ENCODE measurements at places on chromosomes 5 and 9.

DNA sequence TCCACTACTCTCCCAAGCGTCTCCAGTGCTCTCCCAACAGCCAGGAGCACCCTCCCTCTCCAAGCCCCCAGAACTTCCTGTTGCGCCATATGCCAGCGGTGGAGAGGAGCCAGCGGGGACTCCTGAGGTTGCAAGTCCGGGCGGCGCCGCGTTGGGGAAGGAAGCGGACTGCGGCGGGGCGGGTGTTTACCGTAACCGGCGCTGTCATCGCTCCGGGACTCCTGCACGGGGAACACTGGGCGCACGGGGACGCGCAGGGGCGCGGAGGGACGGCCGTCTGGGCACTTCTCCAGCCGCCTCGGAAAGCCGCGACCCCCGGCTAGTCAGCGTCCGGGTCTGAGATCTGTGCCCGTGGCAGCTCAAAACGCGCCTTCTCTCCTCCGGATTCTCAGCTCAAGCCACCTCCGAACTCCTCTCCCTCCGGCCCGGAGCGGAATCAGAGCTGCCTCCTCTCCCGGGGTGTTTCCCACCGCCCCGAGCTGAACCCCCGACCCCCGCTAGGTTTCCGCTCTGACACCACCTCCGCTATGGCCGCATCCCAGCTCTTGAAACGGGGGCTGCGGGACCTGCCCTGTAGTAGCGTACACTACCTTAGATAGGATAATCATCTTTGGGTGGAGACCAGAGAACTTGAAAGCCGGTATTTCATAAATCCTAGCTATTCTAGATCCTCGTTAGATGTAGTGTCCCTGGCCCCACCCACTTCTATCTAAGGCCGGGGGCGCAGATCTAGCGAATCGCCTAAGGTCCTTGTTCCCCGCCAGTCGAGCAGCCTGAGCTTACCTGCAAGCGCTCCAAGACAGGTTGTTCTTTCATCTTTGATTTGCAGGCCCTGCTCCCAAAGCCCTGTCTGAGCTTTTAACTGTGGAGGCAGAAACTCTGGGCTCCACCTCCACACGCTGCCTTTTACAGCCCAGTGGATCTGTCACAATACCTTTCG, at the start of gene TRPM6:
TSS of gene TRPM6 (minus strand) at position 881 of the 940 bp plus-strand sequence. CDS start at position 816, 65 bp downstream.
- DNase-seq = peak; percentile 1

GRCh38 chr5:119515192-119515591, 62.9 kb downstream of the HSD17B4 start:
- DNase-seq = no peak

GRCh38 chr9:1434052-1434767, 384.1 kb downstream of the DMRT2 start:
- no peak for DNase-seq

- DNase-seq = peak; percentile 18
Observed at GRCh38 chr5:7754997-7755596, 95.8 kb downstream of the CFAP90 start.

DNA sequence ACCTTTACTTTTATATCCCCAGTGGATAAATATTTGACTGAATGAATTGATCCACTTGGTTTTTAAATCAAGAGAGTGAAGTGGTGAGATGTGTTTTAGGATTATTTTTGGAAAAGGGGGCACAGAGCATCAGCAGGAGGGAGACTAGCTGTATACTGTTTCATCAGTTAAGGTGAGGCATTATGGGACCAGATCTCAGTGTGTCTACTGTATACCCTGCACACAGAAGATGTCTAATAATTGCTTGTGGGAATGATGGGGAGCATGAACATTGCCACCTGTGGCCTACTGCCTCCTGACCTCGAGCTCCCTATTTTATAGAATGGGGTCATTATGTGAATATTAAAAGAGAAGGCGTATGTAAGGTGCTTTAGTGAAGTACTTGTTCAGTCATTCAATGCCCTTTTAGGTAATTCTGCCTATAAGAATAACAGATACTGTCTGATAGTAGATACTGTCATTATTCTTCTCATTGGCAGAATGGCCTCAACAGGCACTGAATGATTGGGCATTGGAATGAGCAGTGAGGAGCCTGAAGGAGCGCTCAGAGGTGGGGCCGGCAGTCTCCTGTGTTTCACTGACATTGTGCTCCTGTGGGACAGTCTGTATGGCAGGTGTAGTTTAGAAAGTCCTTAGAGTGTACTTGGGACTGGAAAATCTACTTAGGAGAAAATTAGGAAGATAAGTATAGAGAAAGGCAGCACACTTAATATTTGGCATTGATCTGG, 47.4 kb upstream of the FAM120AOS start:
- no peak for DNase-seq

GRCh38 chr5:96967400-96967799, 31.5 kb downstream of the LNPEP start:
- DNase-seq = no peak

GRCh38 chr5:69454460-69455249, 37.9 kb upstream of the OCLN start:
- DNase-seq = no peak

DNA sequence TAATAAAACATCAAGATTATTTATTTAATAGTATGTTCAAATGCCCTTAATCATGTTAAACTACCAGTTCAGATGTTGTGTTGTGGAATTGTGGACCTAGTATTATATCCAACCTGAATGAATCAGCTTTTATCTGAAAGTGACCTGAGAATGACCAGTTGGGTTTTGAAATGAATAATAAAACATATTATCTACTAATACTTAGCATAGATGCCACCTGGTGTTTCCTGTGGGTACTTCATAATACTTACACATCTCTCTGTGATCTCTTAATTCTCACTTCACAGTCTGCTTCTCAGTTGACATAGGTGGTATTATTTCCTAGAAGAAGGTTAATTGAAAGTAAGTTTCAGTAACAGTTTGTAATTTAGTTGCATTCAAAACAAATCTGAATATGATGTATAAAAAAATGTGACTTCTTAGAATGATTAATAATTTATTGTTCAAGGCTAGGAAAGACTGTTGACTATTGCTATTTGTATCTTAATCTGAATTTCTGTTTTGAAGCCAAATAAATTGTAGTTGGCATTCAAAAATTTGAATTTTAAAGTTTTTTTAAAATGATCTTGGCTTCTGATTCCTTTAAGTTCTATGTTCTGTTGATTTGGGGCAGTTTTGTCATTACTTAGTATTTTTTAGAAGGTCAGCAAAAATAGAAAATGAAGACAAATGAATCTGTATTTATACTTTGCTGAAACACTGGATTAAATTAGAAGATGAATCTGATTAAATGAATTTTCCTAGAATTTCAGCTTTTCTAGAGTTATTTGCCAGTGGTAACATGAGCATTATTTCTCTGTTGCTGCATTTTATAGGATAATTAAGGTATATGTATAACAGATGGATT, 48.2 kb downstream of the KIF2A start:
- DNase-seq = no peak

All from stimulated activated CD4-positive, alpha-beta T cell treated with anti-CD3 and anti-CD28 coated beads, Interleukin-12 subunit alpha, Interleukin-12 subunit beta, amount 100 ng/mL, for 4 hours (primary cell).